ENCODE measurements at places on chromosomes 1 and 21. TPM values are rescaled to one million over a fixed set of nuclear protein-coding genes. Genes with fewer than 3 reads are reported as not detected.

- DNase-seq = peak; percentile 37
- H3K4me1 ChIP-seq = no peaks in the 10 kb centered on the region
- H3K4me3 ChIP-seq = no peak overlapping the region
- H3K27me3 ChIP-seq = no peaks in the 10 kb centered on the region
Measured at GRCh38 chr1:20376880-20377494, 86.3 kb downstream of the VWA5B1 start.

DNA sequence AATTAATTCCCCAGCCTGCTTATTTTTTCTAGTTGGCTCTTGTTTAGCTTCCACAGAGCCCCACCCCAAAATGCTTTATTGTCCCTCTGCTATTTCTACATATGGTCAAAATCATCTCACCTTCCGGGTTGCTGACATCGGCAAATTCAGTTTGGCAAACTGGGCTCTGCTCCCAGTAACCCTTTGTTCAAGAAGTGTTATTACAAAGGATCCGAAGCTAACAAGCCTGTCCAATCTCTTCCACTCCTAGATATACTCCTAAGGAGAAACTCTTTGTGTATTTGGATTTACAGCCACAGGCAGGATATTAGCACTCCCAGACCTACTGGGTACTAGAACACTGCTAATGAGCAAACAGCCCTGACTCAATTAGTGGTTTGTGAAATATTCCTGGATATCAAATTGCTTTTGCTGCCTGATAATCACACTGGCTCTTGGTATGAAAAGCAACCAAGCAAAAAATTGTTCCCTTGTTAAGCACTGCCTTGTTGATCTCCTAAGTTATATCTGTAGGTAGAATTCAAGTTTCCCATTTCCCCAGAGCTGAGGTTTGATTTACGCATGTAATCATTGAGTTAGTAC is 4.0 kb downstream of the JUN start:
- peak overlapping the region; percentile 86 for H3K4me3 ChIP-seq
- H3K27me3 ChIP-seq = no peaks in the 10 kb centered on the region
- peak; percentile 72 for DNase-seq
- H3K36me3 ChIP-seq = peaks cover 8% of the 10 kb centered on the region

- no peaks in the 10 kb centered on the region for H3K27me3 ChIP-seq
- peak overlapping the region; percentile 95 for H3K27ac ChIP-seq
- peaks cover 58% of the 10 kb centered on the region for H3K4me1 ChIP-seq
- H3K36me3 ChIP-seq = no peaks in the 10 kb centered on the region
- H3K4me3 ChIP-seq = peak overlapping the region; percentile 92
Measured at GRCh38 chr1:178094739-178095645, 1.1 kb downstream of the RASAL2 start.

DNA sequence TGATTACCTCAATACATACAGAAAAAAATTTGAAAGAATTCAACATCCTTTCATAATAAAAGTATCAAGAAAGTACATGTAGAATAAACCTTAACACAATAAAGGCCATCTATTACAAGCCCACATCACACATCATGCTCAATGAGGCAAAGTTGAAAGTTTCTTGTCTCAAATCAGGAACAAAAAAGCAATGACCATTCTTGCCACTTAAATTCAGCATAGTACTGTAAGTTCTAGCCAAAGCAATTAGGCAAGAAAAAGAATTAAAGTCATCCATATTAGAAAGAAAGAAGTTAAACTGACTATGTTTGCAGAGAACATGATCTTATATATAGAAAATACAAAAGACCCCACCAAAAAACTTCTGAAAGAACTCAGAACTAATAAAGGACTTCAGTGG is 44.5 kb downstream of the KCNT2 start:
- H3K27ac ChIP-seq = no peak overlapping the region
- DNase-seq = no peak
- H3K4me3 ChIP-seq = no peak overlapping the region
- H3K36me3 ChIP-seq = no peaks in the 10 kb centered on the region
- H3K27me3 ChIP-seq = no peaks in the 10 kb centered on the region
- no peaks in the 10 kb centered on the region for H3K4me1 ChIP-seq

GRCh38 chr1:32255072-32256071 is 4.3 kb downstream of the LCK start:
- H3K36me3 ChIP-seq = no peaks in the 10 kb centered on the region
- no peak overlapping the region for H3K27ac ChIP-seq
- no peak overlapping the region for H3K4me3 ChIP-seq
- no peaks in the 10 kb centered on the region for H3K27me3 ChIP-seq

SLC44A3 gene
- 3.1 TPM for total RNA-seq

PLEKHA6 gene
- 97.9 TPM for total RNA-seq

PPP1R12B gene
- 76.5 TPM for total RNA-seq

Data from stomach (tissue), 19 donors.